Epithelial cell of proximal tubule (primary cell): ENCODE measurements at places on chromosomes 13 and 19. TPM values are rescaled to one million over a fixed set of nuclear protein-coding genes. Genes with fewer than 3 reads are reported as not detected.

DNA sequence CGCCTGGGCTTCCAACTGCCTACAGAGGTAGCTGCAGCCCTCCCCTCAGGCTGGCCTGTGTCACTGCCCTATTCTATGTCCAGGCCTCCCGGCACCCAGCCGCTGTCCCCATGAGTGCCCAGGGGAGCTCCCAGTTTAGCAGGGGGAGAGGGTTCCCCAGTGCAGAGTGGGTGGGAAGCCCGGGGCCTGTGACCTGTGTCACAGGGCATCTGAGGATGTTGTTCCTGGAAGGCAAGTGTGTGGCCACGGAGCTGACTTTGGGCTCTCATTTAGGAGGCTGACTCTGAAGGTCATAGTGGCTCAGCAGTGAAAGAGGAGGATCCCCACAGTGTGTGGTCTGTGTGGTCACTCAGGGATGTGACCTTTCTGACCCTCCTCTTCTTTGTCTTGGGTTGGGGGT is 25.1 kb downstream of the PPP1R37 start:
- DNase-seq: no peak

DNA sequence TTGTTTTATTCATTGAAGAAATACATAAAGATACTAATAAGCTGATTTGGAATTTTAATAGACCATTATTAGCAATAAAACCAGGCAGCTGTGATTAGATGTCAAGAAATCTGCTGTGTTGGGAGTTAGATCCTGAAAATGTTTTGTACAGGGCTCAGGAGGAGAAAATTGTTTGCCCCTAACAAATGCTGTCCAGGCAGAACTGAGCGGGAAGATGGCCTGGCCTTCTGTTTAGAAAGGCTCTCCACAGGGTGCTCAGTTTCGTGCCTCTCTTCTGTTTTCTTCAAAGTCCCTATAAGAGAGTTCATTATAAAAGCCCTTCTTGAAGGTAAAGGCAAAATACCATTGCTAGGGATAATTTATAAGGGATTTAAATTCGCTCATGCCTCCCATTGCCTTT is 64.1 kb downstream of the ERCC5 start:
- no peak for DNase-seq

DNA sequence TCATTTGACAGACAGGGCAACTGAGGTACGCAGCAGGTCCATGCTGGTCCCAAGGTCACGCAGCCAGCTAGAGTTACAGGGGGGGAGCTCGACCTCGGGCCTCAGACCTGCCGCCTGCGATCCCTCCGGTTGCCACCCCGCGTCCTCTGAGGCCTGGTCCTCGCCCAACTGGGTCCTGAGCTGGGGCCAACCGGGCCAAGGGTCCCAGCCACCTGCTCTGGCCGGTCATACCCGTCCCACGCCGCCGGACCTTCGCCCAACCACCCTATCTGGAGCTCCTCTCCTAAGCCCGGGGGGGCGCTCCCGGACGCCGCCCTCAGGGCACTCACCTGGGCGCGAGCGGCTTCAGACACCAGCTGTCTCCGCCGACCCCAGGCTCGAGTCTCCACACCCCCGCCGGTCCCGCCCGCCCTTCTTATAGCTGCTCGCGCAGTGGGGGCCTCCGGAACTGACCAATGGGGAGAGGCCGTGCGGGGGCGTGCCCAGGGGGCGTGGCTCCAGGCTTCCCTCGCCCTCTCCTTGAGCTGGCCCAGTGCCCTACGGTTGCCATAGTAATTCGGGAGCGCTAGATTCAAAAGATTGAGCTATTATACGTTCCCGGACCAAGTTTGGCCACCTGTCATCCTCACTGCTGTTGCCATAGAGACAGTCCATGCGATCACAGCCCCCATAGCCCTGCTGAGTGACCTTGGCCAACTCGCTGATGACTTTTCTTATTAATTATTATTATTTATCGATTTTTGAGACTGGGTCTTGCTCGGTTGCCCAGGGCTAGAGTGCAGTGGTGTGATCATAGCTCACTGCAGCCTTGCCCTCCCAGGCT is at the start of gene PLIN5:
PLIN5 (minus strand) TSS at position 389 of the 823 bp plus-strand sequence. CDS start 1,150 bp downstream, outside the sequence.
- no peak for DNase-seq

DNA sequence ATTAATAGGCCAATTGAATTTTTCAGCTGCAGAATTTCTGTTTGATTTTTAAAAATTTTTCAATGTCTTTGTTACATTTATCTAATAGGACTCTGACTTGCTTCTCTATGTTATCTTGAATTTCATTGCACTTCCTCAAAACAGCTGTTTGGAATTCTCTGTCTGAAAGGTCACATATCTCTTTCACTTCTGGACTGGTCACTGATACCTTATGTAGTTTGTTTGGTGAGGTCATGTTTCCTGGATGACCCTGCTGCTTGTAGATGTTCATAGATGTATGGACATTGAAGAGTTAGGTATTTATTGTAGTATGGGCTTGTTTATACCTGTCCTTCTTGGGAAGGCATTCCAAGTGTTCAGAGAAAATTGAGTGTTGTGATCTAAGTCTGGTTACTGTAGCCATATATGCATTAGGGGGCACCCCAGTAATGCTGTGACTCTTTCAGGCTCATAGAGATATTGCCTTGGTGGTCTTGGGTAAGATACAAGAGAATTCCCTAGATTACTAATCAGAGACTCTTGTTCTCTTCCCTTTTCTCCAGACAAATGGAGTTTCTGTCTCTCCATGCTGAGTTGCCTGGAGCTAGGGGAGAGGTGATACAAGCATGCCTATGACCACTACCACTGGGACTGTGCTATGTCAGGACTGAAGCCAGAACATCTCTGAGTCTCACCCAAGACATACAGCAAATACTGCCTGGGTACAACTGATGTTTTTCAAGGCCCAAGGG is 27.8 kb downstream of the RFC3 start:
- DNase-seq: no peak

GRCh38 chr19:47012617-47013016 is 7.0 kb upstream of the NPAS1 start:
- DNase-seq: no peak

DNA sequence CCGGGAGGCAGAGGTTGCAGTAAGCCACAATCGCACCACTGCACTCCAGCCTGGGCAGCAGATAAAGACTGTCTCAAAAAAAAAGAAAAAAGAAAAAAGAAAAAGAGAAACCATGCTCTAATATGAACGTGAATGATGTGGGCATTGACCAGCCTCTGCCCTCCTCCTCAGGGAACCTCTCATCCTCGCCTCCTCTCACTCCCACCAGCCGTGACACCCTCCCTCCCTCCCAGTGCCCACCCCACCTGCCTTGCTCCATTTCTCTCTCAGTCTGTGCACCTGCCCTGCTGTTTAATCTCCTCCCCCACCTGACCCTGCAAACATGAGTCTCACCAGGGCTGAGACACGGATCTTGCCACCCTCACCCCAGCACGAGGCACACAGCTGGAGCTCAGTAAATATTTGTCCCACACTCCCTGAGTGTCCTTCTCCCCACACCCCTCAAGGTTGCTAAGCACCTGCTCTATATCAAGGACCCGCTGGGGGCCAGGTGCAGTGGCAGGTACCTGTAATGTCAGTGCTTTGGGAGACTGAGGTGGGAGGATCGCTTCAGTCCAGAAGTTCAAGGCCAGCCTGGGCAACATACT is 7.5 kb upstream of the BCAT2 start:
- DNase-seq: no peak

DNA sequence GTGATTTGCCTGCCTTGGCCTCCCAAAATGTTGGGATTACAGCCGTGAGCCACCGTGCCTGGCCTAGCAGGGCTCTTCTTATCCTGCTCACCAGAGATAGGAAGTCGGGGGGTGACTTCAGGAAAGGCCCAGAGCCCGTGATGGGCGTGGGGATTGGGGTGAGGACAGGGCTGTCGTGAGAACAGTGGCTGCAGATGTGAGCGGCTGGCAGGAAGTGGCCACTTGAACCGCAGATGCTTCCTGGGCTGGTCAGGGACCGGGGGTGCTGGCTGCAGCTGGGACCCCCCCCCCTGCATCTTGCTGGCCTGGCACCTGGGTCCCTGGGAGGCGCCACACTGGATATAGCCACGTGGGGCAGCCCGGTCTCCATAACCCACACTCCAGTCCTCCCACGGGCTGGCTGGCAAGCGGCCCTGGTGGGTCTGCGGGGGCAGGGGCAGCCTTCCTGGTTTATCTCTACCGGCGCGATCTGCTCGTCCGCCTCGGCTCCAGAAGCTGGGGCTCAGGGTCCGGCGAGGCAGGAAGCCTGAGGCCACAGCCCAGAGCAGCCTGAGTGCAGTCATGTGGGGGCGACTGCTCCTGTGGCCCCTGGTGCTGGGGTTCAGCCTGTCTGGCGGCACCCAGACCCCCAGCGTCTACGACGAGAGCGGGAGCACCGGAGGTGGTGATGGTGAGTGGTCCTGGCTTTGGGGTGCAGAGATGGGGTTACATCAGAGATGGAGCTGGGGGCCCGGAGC is at the start of gene F2RL3:
F2RL3 (plus strand) TSS at position 371 of the 737 bp plus-strand sequence; CDS start at position 562, 191 bp downstream.
- no peak for DNase-seq

- peak; percentile 4 for DNase-seq
Observed at GRCh38 chr19:32830231-32831014, 39.1 kb downstream of the SLC7A9 start.

GRCh38 chr13:50679321-50679720 is 164.2 kb downstream of the DLEU7 start:
- DNase-seq: no peak

GRCh38 chr13:42076309-42076713 is 27.9 kb downstream of the DGKH start:
- DNase-seq: no peak

- no peak for DNase-seq
Observed at GRCh38 chr13:37026771-37027170, 26.2 kb downstream of the EXOSC8 start.

- DNase-seq: no peak
Observed at GRCh38 chr19:19362075-19362474, 41.4 kb downstream of the MAU2 start.

- no peak for DNase-seq
Observed at GRCh38 chr13:27352698-27353097, 71.7 kb upstream of the GTF3A start.

GRCh38 chr19:1587872-1588271 is 4.8 kb downstream of the MBD3 start:
- no peak for DNase-seq

DNA sequence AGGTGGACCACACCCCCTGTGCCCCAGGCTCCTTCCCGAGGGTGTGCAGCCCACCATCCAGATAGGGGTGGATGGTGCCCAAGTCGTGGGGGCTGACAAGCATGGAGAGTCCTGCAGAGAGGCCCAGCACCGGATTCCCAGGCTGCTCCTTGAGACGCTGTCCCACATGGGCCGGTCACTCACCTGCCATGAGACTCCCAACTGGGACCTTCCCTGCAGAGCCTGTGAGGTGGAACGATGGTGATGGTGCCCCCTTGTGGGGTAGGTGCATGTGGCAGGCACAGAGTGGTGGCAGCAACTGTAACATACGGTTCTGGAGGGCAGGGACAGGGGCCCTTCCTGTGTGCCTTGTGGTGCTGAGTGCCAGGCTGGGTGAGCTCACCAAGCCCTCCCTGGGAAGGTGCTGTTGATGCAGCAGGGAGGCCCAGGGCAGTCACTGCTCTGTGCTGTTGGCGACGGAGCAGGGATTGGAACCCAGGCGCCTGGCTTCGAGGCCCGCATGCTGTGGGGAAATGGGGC is 33.1 kb downstream of the PPP1R37 start:
- no peak for DNase-seq

DNA sequence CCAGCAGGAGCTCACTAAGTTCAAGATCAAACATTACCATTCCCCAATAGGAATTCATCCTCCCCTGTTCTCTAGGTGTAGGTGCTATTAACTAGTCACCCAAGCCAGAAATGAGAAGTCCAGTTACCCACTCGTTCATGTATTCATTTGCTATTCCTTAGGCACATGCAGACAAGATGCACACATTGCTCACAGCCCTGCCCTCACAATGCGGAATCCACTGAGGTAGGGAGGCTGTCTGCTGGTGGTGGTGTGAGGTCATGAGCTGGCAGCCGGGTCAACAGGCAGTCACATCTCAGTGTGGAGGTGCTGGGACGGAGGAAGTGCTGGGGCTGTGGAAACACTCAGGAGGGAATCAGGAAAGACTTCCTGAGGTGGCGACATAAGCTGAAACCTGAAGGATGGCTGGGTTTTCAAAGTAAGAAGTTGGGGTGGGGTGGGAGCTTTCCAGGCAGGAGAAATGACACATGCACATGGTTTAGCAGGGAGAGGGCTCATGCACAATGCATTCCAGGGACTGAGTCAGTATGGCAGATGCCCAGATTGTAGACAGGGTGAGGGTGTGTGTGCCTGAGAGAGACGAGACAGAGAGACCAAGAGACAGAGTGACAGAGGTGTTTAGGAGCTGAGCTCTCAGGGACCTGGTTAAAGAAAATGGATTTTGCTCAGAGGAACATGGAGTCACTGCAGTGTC is 117.6 kb downstream of the USP12 start:
- DNase-seq: peak; percentile 40

DNA sequence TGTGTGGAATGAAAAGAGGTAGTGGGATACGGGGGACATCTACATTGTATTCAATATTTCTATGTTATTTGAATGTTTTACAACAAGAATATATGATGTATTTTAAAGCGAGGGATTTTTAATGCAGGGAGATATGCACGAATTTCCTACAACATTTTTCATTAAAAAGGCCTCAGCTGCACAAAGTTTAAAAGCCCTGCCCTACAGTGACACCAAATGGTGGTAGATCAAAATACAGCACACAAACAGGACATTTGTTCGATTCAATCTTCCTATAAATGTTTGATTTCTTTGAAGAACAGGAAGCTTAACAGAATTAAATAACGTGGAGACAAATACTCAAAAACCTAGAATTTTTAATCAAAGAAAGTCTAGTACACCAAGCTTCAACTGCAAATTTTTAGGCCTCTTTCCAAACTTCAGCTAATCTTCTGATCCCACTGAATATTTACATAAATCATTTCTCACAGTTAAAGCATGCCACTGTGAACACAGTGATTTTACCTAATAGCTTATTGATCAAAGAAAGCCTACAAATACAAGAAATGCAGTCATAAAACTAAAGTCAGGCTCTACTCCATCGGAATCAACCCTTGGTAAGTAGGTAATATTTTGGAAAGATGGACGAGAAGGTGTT is 257.2 kb downstream of the DIAPH3 start:
- no peak for DNase-seq

- DNase-seq: no peak
Observed at GRCh38 chr19:13866463-13867046, 10.4 kb upstream of the NANOS3 start.

- no peak for DNase-seq
Observed at GRCh38 chr19:10820173-10820572, 15.8 kb downstream of the TMED1 start.

DNA sequence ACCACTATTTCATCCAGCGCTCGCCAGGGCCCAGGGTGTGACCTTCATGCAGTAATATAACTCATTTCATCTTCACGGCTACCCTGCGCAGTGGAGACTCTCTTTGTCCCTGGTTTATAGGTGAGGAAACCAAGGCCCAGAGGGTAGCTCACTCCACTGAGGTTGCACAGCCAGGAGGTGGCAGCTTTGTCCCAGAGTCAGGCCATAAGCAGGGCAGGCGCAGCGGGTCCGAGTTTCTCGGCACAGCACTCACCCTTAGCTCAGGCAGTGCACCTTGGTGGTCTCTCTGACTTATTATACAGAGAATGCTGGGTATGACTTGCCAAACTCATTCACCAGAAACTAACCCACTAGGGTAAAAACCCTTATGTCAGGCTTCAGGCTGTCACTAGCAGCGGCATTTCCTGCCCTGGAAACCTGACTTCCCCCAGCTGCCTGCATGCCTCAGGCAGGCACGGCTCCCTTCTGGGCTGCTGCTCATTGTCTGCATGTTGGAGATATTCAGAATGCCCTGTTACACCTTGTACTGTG is 24.5 kb downstream of the PPP5C start:
- DNase-seq: no peak

METTL21C gene
- not detected in 2 replicates for total RNA-seq

UBE2L5 gene
- not detected in 2 replicates for total RNA-seq

LIN7B gene
- total RNA-seq: 2.2 and 3.7 TPM in 2 replicates

ADPRHL1 gene
- total RNA-seq: 2.2 and 3.3 TPM in 2 replicates

ZNF285 gene
- total RNA-seq: 1.5 and 2.7 TPM in 2 replicates

LRRC25 gene
- total RNA-seq: 0.06 TPM in 1 of 2 replicates, not detected in the other

ATXN8OS gene
- total RNA-seq: not detected in 2 replicates
